Kasumi-1 (cell line): ENCODE measurements at places on chromosomes 7 and 10.

GRCh38 chr10:43573250-43574000 is 991 bp downstream of the ZNF239 start:
- no peak for DNase-seq

GRCh38 chr7:77235276-77235675 is 35.7 kb upstream of the FGL2 start:
- DNase-seq = no peak

DNA sequence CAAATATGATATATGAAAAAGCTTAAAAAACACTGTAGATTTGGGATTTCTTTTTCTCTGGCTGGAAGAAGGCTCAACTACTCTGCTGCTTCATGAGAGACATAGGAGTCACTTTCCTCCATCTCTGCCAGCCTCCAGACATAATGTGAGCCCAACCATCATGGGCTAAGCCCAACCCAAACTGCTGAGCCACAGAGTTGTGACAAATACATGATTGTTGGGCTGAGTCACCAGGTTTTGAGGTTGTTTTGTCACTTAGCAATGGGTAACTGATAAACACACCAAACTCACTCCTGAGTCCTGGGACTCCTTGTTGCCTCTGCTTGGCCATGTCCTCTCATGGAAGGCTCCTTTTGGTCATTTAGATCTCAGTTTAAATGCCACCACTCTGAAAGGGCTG is 381.8 kb upstream of the FZD8 start:
- peak; percentile 23 for DNase-seq

GRCh38 chr7:30310674-30311362 is 26.4 kb downstream of the ZNRF2 start:
- DNase-seq = no peak

DNA sequence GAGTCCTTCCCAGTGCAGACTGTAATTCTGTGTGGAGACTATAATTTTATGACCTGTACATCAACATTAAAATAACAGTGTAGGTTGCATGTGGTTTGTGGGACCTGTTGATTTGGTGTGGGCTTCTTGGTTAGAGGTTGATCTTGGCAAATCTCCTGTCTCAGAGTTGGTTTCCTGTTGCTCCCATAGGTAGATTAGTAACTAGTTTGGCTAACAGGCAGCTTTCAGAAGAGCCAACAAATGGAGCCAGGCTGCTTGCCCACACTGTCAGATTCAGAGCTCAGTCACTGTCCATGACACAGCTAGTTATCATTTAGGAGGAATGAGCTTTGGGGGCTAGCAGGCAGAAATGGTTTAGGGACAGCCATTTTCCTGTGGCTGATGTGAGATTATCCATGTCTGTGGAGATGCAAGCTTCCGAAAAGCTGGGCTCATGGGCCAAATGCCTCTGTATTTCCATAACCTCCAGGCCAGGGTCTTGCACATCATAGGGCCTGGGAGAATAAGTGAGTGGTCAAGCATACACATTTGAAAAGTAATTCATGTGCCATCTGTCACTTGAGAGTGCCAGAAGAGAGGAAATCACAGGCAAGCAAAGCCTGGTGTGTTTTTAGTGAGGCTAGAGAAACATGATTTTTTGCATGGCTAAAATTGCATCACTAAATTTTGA is 33.4 kb downstream of the CCM2 start:
- no peak for DNase-seq

DNA sequence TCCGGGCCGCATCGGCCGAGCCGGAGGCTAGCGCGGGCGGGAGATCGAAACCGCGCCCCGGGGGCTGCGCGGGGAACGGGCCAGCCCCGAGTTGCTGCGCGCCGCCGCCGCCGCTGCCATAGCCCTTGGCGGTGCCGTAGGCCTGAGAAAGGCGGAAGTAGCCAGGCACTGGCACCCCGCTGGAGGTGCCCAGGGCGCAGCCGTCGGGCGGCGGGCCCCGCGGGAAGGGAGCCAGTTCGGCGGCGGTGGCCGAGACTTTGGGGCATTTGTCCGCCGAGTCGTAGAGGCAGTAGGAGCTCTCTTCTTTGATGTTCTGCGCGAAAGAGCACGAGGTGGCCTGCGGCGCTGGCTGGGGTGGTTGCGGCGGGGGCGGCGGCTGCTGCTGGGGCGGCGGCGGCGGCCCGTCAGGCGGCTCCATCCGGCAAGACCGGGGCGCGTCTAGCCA is 587 bp downstream of the HOXA10 start:
- DNase-seq = peak; percentile 70

GRCh38 chr7:36062154-36062815 is 90.8 kb upstream of the EEPD1 start:
- no peak for DNase-seq

DNA sequence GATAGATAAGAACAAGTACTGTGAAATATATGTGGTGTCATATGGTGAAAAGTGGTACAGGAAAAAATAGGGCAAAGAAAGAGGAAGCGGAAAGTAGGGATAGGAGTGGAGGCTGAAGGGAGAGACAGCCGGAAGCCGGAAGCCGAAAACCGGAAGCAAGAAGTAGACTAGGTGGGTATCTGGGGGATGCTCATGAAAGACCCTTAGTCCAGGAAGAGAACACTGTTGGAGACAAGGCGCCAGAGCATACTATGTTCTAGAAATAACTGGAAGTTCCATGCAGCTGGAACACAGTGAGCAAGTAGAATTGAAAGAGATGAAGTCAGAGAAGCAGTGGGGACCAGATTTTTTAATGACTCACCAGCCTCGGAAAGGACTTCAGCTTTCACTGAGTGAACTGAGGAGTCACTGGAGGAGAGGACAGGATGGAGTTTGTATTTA is 22.5 kb downstream of the ST8SIA6 start:
- no peak for DNase-seq

DNA sequence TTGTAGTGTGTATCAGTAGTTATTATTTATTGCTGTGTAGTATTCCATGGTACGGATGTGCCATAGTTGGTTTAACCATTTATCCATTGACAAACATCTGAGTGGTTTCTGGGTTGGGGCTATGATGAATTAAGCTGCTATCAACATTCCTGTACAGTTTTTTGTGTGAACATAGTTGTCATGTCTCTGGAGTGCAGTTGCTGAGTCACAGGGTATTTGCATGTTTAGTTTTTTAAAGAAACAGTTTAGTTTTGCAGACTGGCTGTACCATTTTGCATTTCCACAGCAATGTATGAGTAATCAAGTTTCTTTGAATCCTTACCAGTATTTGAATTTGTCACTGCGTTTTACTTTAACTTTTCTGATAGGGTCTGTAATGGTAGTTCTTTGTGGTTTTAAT is 516.7 kb upstream of the CELF2 start:
- no peak for DNase-seq

DNA sequence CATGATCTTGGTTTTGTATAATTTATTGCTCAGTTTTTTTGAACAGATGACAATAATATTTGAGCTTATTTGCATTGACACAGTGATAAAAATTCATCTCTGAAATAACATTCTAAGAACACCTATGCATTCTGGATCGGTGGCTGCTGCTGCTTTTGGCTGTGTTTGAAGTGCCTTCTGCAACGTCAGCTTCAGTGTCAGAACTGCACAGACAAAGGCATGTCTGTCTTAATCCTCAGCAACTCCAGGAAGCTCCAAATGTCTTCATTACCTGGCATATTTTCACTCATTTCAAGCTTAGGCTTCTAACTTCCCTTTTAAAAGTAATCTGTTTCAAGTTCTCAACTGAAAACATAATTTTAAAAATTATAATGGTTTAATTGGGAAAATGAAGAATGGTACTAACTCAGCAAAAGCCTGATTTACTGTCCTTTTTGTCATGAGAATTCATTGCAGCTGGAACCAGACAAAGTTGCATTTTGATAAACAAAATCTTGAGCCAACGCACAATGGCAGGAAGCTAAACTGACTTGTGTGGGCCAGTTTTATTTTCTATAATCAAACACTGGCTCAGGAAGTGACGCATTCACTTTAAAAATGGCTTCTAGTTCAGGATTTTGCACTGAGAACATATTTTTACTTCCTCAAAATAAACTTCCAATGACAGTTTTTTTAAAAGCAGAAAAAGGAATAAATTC is 38.7 kb downstream of the NPS start:
- DNase-seq = no peak

GRCh38 chr10:128047991-128048818 is 78.0 kb downstream of the MKI67 start:
- peak; percentile 95 for DNase-seq

DNA sequence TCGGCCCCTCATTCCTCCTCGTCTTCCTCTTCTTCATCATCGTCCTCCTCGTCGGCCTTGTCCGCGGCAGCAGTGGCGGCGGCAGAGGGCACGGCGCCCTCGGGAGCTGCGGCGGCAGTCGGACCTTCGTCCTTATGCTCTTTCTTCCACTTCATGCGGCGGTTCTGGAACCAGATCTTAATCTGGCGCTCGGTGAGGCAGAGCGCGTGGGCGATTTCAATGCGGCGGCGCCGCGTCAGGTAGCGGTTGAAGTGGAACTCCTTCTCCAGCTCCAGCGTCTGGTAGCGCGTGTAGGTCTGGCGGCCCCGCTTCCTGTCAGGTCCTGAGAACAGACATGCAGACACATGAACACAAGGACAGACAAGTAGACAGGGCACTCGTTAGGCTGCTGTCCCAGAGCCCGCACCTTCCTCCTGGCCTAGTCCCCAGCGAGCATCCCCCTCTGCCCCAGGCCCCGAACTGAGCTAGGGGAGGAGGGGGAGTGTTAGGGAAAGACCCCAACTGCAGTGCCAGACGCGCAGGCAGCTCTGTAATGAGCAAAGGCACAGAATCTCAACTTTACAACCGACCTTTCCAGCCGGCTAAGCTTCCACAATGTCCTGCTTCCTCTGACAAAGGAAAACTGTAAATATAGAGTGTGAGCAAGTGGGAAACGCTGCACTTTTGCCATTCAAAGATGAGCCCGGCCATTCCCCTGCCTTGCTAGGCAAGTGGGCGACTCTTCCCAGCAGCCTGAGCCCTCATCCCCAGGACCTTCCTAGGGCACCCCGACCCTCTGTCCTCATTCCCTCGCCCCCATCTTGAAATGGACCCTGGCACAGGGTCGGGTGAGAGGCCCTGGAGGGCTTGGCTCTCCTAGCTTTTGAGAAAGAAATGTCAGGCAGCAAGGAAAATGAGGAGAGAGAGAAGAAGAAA is 1.3 kb downstream of the HOXA7 start:
- no peak for DNase-seq

- DNase-seq = no peak
These were observed 4.2 kb downstream of the NOS3 start for GRCh38 chr7:150994838-150995510.

DNA sequence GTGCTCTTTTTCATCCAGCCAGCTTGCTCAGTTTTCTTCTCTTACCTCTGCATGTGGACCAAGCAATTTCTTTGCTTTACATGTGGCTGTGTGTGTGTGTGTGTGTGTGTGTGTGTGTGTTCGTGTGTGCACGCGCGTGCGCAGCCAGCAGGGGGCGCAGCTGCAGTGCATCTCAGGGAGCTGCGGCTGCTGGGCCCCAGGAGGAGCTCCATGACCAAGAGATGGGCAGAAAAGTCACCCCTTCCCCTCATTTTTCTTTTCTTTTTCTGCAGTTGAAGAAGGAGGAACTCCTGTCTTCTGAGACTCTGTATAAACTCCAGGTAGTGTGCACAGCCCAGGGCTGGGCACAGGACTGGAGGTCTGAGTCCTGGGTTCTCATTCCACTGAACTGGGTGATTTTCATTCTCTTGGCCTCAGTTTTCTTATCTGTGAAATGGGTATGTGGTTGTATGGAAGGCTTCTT is 41.8 kb downstream of the BLNK start:
- peak; percentile 78 for DNase-seq

GRCh38 chr10:55631071-55631654 is 729.9 kb downstream of the ZWINT start:
- DNase-seq = peak; percentile 49

DNA sequence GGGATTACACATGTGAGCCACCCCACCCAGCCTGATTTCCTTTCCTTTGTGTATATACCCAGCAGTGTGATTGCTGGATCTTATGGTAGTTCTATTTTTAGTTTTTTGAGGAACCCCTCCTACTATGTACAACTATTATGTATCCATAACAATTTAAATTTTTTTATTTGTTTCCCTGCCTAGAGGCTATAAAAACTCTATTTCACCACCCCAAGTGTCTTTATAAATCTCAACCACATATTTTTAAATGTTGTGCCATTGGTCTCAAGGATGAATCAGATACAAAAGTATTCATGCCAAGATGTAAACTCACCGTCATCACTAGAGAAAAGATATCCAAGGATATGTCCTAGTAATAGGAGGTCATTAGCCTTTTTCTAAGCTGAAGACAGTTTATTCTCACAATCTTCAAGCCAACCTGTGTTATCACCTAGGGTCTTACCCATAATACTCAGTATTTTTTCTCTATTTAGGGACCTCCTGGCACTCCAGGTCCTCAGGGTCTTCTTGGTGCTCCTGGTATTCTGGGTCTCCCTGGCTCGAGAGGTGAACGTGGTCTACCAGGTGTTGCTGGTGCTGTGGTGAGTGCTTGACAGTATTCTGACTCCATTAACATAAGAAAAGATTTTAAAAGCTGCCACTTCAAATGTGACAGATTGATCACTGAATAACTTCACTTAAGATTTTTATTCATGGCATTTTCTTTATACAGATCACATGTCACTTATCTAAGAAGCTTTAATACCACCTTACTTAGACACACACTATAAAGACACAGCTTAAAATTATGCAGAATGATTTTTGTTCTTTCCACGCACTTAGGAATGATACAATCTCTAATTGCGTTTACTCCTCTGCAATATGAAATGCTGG is 29.4 kb downstream of the COL1A2 start:
- DNase-seq = no peak

- no peak for DNase-seq
These were observed 181.1 kb downstream of the NRP1 start for GRCh38 chr10:33153251-33153967.

GRCh38 chr7:42456756-42457276 is 219.8 kb upstream of the GLI3 start:
- no peak for DNase-seq

DNA sequence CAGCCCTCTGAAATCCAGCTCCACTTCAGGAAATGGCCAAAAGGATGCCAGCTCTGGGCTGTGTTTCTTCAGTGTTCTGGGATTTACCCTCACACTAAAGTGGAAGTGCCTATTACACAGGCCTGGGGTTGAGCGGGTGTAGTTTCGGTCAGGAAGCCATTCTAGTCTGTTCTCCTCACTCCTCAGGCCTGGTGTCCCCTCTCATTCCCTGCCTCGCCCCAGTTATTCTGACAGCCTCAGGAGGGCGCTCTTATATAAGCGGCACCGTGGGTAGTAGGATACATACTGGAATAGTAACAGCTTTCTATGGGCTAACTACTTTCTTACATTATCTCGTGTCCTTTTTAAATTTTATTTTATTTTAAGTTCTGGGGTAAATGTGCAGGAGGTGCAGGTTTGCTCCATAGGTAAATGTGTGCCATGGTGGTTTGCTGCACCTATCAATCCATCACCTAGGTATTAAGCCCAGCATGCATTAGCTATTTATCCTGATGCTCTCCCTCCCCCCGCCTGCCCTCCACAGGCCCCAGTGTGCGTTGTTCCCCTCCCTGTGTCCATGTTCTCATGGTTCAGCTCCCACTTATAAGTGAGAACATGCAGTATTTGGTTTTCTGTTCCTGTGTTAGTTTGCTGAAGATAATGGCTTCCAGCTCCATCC is 12.2 kb upstream of the LGI1 start:
- DNase-seq = peak; percentile 37

GRCh38 chr7:34061149-34061548 is 155.8 kb downstream of the BMPER start:
- no peak for DNase-seq

- DNase-seq = no peak
These were observed 73.2 kb upstream of the DGKI start for GRCh38 chr7:137919987-137920386.
